Ureter (tissue), 1 donor: ENCODE measurements at places on chromosomes 7 and 10. TPM values are rescaled to one million over a fixed set of nuclear protein-coding genes. Genes with fewer than 3 reads are reported as not detected.

APBB1IP gene
- 8.0 TPM for total RNA-seq

CCDC172 gene
- not detected for total RNA-seq

CALCR gene
- 0.16 TPM for total RNA-seq

TNS3 gene
- 48.7 TPM for total RNA-seq

PDGFA gene
- 31.5 TPM for total RNA-seq

CHCHD1 gene
- total RNA-seq, result 14.9 TPM

JAZF1 gene
- 16.1 TPM for total RNA-seq

GRCh38 chr7:30023524-30023923, 3.0 kb downstream of the FKBP14 start:
- DNase-seq, result no peak

GRCh38 chr10:119291223-119291900, 84.0 kb downstream of the GRK5 start:
- no peak for DNase-seq

DNA sequence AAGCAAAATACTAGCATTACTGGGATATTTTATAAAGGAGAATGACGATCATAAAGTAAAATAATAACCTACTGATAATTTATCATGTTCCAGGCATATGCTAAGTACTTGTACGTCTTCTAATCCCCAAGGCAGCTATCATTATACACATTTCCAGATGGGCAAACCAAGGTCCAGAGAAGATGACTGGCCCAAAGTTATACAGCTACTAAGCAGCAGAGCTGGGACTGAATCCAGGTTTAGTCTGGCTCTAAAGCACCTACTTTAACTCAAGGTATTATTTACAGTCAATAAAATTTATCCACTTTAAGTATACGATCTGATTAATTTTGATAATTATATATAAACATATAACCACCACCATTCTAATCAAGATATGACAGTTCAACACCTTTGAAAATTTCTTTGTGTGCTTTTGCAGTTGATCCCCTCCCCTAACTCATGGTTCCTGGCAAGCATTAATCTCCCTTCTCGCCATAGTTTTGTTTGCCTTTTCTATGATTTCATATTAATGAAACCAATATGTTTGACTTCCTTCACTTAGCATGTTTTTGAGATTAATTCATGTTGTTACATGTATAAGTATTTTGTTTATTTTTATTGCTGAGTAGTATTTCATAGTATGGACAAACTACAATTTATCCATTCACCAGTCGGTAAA, 126.7 kb downstream of the CPEB3 start:
- no peak for DNase-seq

GRCh38 chr7:114922652-114923402, 933 bp downstream of the MDFIC start:
- DNase-seq, result peak; percentile 75

DNA sequence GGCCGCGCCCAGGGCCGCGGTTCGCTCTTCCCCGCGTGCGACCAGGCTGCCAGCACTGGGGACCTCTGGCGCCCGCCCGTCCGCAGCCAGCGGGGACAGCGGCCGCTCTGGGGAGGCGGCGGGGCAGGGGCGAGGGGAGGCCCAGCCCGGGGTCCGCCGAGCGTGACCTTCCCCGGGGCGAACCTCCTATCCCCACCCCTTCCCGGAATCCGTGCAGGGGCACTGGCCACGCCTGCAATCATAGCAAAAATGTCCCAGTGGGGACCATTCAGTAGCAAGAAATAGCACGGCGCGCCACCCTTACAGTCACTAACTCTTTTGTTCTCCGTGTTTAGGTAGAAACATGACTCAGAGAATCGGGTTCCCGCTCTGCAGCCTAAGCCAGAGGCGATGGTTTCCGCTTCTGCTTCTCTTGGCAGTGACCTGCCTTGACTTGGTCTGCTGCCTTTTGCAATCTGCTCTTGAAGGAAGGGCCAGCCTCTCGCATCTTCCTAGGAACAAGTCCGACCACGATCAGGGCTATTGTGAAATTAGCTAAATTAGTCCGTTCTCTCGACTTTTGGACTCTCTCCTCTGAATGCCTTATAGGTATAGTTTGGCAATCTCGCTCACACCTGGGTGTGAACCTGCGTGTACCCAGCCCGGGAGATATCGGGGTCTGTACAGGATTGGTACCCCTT, 79.3 kb upstream of the ACBD5 start:
- peak; percentile 77 for DNase-seq

DNA sequence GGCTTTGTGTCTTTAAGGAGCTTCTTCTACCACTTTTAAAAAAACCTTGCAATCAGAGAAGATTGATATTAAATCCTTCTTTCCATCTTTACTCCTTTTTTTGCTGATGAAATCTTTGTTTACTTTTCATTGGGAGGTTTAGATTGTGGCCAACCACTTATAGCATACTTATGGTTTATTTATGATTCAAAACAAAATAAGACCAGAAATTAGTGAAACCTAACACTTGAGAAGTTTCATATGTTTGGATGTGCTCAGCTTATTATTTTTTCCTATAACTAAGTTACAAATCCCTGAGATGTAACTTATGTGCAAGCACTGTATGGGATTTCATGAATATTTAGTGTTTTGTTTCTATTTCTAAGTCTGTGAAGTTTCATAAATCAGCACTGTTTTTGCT, 13.5 kb upstream of the PRPS1L1 start:
- no peak for DNase-seq

- no peak for DNase-seq
Observed at GRCh38 chr7:92639966-92640365, 49.8 kb upstream of the FAM133B start.

GRCh38 chr7:42227541-42227935, 9.5 kb downstream of the GLI3 start:
- no peak for DNase-seq

DNA sequence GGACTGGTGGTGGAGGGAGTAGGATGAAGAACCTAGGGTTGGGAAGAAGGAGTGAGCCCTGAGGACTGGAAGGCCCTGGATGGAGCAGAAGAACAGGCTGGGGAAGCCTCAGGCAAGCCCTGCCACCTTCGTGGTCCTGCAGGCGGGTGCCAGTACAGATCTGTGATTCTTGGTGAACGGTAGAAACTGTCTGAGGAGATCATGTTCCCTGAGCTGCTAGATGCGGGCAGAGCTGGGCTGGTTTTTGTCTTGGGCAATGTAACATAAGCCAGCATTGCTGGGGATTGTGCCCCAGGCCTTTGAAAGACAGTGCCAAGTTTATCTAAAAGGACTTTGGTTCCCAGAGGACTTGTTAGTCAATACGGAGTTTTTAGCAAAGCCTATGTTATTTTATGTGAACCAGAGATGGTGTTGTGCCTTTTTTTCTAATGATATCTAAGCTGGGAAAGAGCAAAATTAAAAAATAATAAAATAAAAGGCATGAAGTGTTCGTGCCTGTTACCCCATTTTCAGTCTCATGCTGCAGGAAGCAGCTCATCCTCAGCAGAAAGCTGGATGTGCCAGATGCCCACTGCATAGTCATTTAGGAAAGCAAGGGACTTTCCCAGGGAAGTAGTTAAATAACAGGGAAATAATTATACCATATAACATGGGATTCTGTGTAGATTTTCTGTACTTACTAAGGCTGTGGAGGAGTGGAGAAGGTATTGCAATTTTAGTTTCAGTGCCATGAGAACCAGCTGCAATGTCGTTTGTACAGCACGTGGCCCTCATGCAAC, 24.4 kb upstream of the FIGNL1 start:
- DNase-seq, result no peak

DNA sequence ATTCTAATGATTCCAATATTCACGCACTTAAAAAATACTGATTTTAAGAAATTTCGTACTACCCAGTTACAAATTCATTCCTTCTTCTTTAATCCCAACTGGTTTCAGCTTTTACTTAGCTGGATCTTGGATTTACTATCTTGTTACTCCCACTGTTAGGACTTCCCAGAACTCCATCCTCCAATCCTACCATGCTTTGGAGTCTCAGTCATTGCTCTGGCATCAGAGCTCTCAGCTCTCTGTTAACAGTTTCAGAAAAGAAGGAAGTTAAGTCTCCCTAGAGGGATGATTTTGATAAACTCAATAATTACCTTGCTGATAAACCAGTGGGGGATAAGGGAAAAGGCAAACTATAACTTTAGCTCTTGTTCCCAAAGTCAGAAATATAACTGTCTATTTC, 9.5 kb downstream of the PPA1 start:
- no peak for DNase-seq
